RWPE1 (cell line): ENCODE measurements at places on chromosomes 5 and 9.
A peak's percentile ranks its signal among the peaks of the same experiment; 100 is the strongest.

DNA sequence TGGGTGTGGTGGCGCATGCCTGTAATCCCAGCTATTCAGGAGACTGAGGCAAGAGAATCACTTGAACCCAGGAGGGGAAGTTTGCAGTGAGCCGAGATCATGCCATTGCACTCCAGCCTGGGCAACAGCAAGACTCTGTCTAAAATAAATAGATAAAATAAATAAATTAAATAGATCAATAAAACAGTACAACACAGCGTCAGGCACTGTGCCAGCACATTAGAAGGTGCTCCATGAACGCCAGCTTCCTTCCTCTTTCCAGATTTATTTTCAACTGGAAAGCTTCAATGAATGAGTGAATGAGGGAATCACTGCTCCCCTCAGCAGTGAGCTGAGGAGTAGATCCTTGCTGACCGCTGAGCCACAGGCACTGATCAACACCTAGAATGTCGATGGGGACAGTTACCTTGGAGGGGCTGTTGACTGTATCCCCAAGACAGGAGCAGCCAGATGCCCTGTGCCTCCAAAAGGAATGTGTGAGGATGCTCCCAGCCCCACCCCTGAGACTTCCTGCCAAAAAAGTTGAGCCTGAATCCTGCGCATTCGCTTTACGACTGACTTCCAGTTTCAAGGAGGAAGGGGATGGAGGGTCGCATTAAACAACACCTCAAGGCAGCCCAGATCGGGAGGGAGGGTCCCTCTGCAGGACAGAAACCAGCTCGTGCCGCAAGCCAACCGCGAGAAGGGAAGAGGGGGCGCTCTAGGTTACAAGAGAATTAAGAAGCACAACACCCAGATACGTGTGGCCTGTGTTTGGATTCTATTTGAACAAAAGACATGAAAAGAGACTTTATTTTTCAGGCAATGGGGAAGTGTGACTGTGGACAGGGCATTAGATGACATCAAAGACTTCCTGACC lies 54.0 kb upstream of the CNOT6 start:
- no peak for DNase-seq

DNA sequence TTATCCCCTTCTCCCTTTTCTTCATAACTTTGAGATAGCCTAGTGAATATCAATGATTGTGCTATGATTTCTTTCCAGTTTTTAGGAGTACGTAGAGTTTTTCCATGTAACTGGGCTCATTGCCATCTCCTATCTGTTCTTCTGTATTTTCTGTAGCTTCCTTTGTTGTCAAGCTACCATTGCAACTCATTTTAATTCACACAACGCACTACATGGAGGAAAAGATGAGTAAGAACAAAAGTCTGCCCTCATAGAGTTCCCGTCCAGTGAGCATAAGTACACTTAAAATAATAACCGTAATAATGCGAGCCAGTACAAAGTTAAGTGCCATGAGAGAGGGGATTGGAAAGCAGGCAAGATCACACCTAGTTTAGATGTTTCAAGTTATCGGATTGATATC lies 177.7 kb downstream of the PAM start:
- DNase-seq: no peak

DNA sequence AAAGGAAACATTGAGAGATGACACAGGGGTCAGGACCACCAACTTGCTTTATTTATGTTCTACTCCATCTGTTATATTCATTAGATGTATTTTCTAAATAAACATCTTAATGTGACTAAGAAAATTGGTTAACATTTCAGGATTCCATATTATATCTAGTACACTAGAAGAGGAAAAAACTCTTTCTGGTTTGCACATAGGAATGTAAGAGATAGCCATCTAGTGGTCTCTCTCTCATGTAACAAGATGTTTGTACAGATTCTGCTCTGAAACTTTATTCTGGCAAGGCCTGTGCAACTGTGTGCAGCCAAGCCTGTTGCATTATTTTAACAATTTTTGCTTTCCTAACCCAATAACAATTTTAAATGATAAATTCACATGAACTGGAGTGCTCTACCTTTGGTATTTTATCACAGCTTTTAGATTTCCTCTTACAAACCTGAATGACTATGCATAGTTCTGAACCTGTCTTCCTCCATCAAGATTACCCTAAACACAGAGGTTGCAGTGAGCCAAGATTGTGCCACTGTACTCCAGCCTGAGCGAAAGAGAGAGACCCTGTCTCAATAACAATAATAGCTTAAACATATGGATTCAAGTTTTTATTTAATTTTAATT lies 148.2 kb downstream of the GIN1 start:
- DNase-seq: peak; percentile 42

- no peak for DNase-seq
Measured at GRCh38 chr5:178527458-178528307, 62.5 kb downstream of the COL23A1 start.

DNA sequence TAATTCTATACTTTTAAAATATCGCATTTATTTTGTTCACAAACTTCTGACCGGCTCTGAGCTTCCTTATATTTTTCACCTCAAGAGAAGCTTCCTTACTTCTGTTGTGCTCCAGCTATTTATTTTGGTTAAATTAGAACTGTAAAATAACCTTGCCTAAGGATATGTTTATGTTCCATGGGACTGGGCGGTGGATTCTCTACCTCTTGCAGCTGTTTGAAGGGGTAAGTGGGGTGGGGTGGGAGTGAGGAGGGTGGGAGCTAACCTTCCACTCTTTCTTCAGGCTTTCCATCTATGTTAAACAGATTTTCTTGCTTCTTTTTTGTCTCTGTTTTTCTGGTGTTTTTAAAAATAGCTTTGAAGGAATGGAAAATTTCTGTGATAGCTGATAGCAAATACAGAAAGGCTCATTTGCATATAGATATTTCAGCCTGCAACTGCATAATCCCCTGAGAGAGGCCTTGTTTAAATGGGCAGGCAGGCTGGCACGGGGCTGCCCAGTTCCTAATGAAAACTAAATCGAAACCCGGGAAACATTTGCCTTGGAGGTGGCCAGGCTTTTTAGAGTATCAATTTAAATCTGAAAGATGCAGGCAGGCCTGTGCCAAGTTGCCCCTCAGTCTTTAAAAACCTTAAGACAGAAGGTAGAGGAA lies 122.1 kb upstream of the DMAC1 start:
- DNase-seq: no peak

- DNase-seq: no peak
Measured at GRCh38 chr9:5895782-5896181, 5.1 kb downstream of the MLANA start.

DNA sequence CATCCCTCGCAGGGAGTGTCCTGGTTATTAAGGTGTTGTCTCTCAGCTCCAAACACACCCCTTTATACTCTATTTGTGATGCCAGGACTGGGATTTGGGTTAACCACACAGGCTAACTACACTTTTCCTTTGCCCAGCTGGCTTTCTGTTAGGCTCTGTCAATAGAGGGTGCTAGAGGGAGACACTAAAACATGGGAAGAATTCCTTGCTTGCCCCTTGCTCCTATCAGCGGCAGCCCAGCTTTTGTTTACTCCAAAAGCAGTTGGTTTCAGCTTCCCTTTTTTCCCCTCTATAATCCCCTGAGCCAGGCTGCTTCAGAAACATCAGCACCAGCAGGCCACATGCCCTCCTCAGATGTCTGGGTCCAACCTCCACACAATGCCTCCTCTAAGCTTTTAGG lies 297.1 kb downstream of the KCTD16 start:
- peak; percentile 23 for DNase-seq

DNA sequence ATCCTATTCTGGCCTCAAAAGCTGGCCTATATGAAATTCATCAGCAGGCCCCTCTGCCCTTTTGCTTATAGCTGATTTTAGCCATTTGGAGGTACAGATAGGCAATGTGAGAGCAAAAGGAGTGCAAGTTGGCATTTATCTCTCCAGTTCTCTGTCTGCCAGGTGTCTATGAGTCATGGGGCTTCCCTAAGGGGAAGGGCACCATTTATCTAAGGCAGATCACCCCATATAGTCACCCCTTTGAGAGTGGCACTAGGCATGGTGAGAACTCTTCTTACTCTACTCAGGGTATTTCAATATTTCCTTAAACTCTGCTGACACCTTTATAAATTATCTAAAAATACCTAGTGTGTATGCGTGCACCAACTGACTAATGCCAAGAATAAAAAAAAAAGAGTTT lies 314.7 kb upstream of the CDH6 start:
- no peak for DNase-seq

DNA sequence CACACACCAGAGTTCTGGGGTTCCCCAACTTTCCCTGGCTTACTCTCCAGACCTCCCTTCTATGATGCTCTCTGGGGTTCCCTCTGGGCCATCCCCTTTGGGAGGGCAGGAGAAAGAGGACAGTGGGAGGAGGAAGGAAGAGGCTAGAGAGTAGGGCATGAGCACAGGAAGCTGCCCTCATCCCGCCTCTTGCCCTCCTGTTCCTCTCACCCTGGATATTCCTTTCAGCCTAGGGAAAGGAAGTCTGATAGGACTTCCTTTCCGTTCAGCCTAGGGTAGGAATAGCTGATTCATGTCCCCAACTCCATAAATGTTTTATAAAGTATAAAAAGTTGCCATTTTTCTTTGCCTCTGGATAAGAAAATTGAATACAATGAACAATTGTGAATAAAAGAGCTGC lies 7.4 kb downstream of the MAP1B start:
- no peak for DNase-seq

GRCh38 chr9:89970701-89971100 lies 365.9 kb downstream of the GADD45G start:
- no peak for DNase-seq

- DNase-seq: no peak
Measured at GRCh38 chr5:64161420-64161819, 4.2 kb upstream of the RNF180 start.

GRCh38 chr5:73497497-73498056 lies 665 bp upstream of the BTF3 start:
- no peak for DNase-seq

DNA sequence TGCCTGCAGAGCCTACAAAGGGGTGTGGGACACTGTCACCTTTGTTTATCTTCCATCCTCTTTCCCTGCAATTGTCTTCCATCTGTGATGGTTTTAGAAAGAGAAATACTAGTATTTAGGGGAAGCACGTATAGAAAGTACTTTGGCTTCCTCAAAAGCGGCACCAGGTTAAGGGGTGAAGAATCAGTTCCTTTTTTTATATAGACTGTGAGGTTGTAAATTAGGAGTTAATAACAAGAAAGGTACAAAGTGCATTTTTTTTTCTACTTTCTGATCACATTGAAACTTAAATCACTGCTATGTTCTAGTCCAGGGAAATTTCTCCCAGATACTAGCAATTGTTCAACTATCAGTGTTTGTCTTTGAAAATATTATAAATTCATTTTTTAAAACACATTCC lies 219.3 kb downstream of the CEMIP2 start:
- no peak for DNase-seq

DNA sequence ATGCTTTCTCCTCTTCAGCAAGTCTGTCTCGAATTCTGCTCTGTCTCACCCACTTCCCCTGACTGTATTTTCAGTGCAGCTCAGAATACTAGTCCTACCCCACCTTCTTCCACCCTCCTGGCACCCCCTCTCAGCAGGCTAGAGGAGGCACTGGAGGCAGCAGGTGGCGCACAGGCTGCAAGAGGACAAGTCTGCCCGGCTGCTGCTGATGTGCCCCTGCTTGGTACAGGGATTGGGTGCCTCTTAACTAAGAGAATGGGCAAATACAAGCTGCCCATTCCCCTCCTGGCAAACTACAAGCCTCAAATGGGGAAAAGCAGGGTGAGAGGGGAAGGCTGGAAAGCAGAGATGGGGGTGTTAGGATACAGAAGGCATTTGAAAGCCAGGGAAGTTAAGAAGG lies 5.1 kb downstream of the TLN1 start:
- DNase-seq: no peak

DNA sequence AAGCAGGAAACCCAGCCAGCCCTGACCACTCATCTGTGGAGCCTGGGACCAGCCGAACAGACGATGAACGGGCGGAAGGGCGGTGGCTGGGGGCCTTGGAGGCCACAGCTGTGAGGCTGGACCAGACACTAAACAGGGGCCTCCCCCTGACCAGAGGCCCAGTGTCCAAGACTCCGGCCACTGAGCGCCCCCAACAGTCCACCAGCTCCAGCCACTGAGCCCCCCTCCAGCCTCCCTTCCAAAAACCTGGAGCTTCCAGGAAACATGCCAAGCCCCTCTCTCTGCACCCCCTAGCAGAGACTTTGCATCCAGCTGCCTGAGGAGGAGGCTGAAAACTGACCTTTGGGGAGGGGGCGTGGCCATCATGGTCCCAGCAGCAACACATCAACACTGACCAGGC lies 23.2 kb downstream of the CNTFR start:
- no peak for DNase-seq

DNA sequence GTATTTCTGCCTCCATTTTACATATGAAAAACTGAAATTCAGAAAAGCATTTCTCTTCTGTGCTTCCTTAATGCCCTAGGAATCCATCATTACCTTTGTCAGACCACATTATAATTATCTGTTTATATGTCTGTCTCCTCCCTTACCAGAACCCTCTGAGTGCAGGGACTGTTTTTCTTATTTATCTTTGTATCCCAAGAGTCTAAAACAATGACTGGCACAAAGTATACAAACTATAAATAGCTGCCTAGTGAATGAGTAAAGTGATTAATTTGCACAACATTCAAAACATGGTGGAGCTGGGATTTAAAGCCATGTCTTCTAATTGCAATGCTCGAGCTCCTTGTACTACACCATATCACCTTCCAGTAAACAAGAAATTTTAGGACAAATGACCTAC lies 49.3 kb upstream of the HK3 start:
- DNase-seq: no peak

DNA sequence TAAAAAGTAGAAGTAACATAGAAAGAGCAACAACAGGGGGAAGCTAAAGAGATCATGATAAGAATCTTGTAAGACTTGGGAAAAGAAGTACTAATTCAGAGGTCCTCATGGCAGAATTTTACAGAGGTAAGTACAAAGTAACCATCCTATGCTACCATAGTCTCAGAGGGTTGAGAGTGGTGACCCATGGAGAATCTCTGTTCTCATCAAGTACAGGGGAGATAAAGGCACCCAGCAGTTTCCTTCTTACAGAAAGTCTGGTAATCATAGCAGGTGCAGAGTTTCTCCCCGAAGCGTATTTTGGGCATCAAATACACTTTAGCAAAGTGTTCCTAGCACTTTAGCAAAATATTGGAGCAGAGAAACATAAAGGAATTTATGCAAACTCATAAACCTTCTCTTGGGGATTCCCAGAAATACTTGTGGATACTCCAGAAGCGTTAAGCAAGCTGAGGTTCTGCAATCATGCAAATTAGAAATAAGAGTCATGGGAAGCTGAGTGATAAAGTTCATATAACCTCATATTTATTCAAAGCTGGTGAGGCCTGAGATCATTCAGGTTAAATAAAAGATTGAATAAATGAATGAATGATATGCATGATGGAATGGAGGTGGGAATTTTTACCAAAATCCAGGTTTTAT lies 101.0 kb upstream of the SMC2 start:
- no peak for DNase-seq

GRCh38 chr5:171846323-171846722 lies 60.7 kb downstream of the SMIM23 start:
- DNase-seq: no peak
